ENCODE measurements at places on chromosomes 3 and 15. TPM values are rescaled to one million over a fixed set of nuclear protein-coding genes. Genes with fewer than 3 reads are reported as not detected.

SLC28A2 gene
- not detected for total RNA-seq

- DNase-seq, result no peak
Measured at GRCh38 chr3:116083683-116084082, 361.6 kb downstream of the LSAMP start.

GRCh38 chr3:53965291-53965690 lies 73.6 kb upstream of the SELENOK start:
- no peak for DNase-seq

DNA sequence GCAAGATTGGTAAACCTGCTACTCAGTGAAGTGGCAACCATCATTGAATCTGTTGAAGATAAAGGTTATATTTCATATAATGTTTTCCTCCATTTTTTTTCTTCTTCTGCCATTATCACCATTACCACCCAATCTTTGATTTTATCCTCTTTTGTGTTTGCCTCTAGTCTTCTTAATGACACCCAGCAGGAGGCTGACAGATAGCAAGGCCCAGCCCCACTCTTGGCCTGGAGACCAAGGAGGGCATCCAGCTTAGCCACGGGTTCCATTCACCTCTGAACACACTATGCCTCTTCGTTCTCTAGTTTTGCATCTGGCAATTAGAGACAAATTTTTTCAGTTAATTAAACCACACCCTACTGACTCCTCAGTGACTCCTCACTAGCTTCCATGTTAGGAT lies 129.7 kb downstream of the TPRG1 start:
- DNase-seq, result no peak

- DNase-seq, result no peak
Measured at GRCh38 chr15:88399021-88399685, 68.0 kb downstream of the MRPL46 start.

MCF2L2 gene
- total RNA-seq, result 1.3 TPM

GRCh38 chr3:133408366-133408765 lies 8.5 kb downstream of the BFSP2 start:
- DNase-seq, result no peak

EIF2A gene
- 204 TPM for total RNA-seq

GRCh38 chr3:53422954-53423698 lies 71.3 kb upstream of the CACNA1D start:
- DNase-seq, result no peak

BUB1B gene
- 1.9 TPM for total RNA-seq

ZNF501 gene
- total RNA-seq, result 4.9 TPM

MST1R gene
- total RNA-seq, result 11.9 TPM

GRCh38 chr15:92968926-92969651 lies 69.0 kb downstream of the CHD2 start:
- no peak for DNase-seq

PEX11A gene
- 42.3 TPM for total RNA-seq

SH3BP5 gene
- 96.2 TPM for total RNA-seq

DNA sequence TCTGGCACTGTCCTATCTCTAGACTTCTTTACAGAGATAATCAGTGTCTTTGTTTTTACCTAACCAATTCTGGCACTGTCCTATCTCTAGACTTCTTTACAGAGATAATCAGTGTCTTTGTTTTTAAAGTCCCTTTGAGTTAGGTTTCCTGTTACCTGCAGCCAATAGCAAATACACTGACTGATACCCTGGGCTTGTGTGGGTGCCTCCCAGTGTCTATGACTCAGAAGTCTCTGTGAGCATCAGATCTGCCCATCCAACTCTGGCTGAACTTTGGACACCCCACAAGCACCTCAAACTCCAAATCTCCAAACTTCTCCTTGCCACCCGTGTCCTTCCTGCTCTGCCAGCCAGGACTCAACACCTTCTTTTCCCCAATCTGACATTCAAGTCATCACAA lies 30.4 kb downstream of the SLC41A3 start:
- DNase-seq, result no peak

TRPM1 gene
- total RNA-seq, result not detected

CCDC39 gene
- 0.33 TPM for total RNA-seq

GRCh38 chr3:8757551-8758518 lies 11.6 kb downstream of the OXTR start:
- no peak for DNase-seq

PLA2G4E gene
- not detected for total RNA-seq

EPHB3 gene
- total RNA-seq, result 0.32 TPM

SNTN gene
- total RNA-seq, result not detected

GRCh38 chr15:29636921-29637320 lies 185.3 kb downstream of the TJP1 start:
- DNase-seq, result no peak

DNA sequence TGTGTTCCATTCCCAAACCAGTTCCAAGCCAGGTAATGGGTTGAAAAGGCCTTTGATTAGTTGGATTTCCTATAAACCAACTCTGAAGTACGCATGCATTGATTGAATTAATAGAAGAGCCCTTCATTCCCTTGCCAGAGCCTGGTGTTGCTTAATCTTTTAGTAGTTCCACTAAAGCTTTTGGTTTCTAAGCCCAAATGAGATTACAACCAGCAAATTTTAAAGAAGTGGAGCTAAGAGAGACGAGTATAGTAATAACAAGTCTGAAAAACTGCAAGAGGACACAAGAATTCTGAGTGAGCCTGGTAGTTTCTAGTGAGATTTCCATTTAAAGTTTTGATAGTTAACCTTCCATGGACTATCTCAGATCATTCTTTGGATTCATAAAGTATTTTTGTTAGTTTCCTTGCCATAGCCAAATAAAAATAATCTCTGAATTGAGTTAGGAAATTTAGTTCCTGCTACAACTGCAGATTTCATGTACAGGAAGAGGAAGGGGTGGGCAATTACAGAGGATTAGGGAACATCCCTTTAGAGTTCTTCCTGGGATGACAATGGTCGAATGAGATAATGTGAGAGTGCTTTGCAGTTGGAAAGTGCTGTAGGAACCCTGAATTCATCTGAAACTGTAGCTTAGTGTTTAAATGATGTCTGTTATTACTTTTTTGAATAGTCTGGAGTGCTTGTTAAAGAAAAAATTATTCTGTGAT lies 136.8 kb downstream of the FNDC3B start:
- no peak for DNase-seq

- DNase-seq, result no peak
Measured at GRCh38 chr3:119677641-119677934, 382 bp upstream of the COX17 start.
